ENCODE measurements at places on chromosomes 5 and 9.

- no peak overlapping the region for H3K4me3 ChIP-seq
- no peak for DNase-seq
- peaks cover 17% of the 10 kb centered on the region for H3K27me3 ChIP-seq
- peaks cover 3% of the 10 kb centered on the region for H3K4me1 ChIP-seq
- H3K36me3 ChIP-seq, result no peaks in the 10 kb centered on the region
Measured at GRCh38 chr5:62206150-62206829, 99.7 kb upstream of the KIF2A start.

GRCh38 chr9:28073270-28073669 lies 500.0 kb upstream of the C9orf72 start:
- peak; percentile 5 for DNase-seq
- no peaks in the 10 kb centered on the region for H3K27me3 ChIP-seq
- H3K4me1 ChIP-seq, result no peaks in the 10 kb centered on the region
- no peak overlapping the region for H3K27ac ChIP-seq

DNA sequence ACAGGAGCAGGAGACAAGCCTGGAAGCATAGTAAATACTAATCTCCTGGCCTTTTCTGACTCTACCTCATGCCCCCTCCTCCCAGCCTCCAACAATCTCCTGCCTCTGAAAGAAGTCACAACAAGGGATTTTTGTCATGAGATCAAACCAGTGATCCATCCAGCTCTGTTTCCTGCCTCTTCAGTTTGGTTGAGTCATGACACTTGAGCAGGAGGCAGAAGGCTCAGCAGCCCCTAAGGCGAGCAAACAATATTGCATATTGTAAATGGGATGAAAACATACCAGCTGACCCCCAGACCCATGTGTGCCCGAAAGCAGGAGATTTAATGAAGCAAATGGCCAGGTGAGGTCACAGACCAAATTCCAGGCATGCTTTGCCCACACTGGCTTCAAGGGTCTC lies 272.8 kb downstream of the GAS1 start:
- H3K27ac ChIP-seq, result no peak overlapping the region
- no peak overlapping the region for H3K4me3 ChIP-seq
- H3K36me3 ChIP-seq, result no peaks in the 10 kb centered on the region
- no peak for DNase-seq

- no peaks in the 10 kb centered on the region for H3K27me3 ChIP-seq
- H3K4me1 ChIP-seq, result no peaks in the 10 kb centered on the region
- H3K27ac ChIP-seq, result no peak overlapping the region
- no peak for DNase-seq
Measured at GRCh38 chr9:23751633-23752032, 74.4 kb downstream of the ELAVL2 start.

GRCh38 chr9:114094971-114095370 lies 4.1 kb downstream of the KIF12 start:
- H3K4me1 ChIP-seq, result peaks cover 4% of the 10 kb centered on the region
- no peak overlapping the region for H3K4me3 ChIP-seq
- no peak for DNase-seq
- peaks cover 37% of the 10 kb centered on the region for H3K27me3 ChIP-seq
- no peak overlapping the region for H3K27ac ChIP-seq

GRCh38 chr5:72438141-72438540 lies 69.1 kb downstream of the ZNF366 start:
- peaks cover 13% of the 10 kb centered on the region for H3K27me3 ChIP-seq
- no peaks in the 10 kb centered on the region for H3K36me3 ChIP-seq
- H3K4me3 ChIP-seq, result no peak overlapping the region
- no peaks in the 10 kb centered on the region for H3K4me1 ChIP-seq
- H3K27ac ChIP-seq, result no peak overlapping the region

DNA sequence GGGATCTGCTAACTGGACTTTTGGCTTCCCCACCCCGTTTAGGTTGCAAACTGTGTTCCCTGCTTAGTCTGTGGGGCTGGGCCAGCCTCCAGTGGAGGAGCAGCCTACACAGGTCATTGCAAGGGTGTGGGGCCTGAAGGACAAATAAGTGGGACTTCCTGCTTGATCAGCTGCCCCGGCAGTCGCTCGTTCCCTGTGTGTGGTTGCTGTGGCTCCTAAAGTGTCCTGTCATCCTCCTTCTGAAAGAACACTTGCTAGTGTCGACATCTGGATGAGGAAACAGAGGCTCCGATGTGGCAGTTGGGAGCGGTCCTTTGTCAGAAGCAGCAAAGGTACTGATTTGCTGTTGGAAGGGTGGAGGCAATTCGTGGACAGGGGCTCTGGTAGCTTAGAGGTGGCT lies 88.9 kb upstream of the TBCA start:
- H3K4me1 ChIP-seq, result no peaks in the 10 kb centered on the region
- no peak overlapping the region for H3K27ac ChIP-seq
- peaks cover 9% of the 10 kb centered on the region for H3K27me3 ChIP-seq

Measured in activated CD8-positive, alpha-beta T cell treated with anti-CD3 and anti-CD28 coated beads for 36 hours (primary cell).